NCI-H345 (cell line): ENCODE measurements at places on chromosomes 12 and 14.

- no peak for DNase-seq
Measured at GRCh38 chr12:473198-473597, 13.5 kb downstream of the B4GALNT3 start.

GRCh38 chr12:123580772-123581171, 3.6 kb upstream of the TMED2 start:
- DNase-seq, result no peak

GRCh38 chr12:12673296-12673695, 22.7 kb downstream of the GPR19 start:
- no peak for DNase-seq

DNA sequence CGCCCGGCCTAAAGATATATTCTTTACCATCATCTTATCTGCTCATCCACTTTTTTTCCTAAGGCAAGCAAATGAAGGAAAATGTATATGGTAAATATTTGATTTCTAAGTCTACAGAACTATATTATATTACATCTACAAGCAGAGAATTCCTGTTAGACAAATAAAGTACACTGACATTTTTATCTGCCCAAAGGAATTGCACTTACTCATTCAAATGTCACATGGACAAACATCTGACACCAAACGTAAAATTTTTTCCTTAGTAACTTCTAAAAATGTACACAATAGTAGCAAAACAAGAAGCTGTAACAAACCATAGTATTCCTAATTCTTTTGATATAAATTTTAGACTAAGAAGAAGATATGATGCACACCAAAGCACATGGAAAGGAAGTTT, 51.0 kb downstream of the SPPL3 start:
- no peak for DNase-seq

DNA sequence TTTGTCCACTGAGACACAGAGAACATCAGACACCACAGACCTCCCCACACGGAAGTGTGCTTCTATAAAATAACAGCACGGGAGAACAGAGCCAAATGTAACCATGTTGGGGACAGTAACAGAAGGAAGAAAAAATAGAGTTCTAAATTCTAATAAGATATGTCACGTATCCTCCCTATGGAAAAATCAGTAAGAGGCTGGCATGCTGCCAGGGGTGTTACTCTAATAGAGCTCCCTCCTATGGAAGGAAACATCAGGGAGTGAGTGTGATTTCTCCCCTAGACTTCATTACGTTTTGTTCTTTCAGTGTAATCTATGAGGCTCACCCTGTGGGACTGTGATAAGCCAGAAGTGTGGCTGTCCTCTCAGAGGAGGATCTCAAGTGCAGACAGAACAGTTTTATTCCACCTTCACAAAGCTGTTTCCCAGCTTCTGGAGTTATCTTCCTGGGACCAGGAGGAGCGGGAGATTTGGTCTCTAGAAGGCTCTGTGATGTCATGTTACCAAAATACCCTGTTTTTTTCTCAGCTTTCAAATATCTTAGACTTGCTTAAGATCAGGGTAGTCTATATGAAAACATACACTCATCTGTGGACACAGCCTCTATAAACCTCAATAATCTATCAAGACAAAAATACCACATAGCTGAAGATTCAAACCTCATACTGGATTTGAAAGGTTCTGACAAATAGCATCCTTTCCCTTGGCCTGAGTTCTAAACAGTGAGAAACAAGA, 69.3 kb downstream of the ZFC3H1 start:
- DNase-seq, result no peak
